ENCODE measurements at places on chromosomes 7 and 10.
A peak's percentile ranks its signal among the peaks of the same experiment; 100 is the strongest.

DNA sequence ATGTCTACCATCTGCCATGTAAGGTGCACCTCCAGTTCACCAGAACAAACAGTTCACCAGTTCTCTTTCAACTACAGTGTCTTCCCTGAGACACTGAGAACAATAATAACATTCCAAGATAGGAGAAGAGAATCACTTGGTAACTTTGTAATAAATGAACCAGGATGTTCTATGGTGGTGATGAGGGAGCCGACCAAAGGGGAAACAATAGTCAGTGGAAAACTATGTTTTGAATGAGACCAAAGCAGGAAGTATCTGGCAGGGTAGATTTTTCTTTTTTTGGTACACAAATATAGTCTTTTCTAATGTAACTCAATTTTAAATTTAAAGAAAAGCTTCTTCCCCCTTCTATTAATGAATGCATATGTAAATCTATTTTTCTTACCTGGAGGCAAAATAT lies 20.0 kb downstream of the HYAL4 start:
- peak; percentile 21 for DNase-seq

DNA sequence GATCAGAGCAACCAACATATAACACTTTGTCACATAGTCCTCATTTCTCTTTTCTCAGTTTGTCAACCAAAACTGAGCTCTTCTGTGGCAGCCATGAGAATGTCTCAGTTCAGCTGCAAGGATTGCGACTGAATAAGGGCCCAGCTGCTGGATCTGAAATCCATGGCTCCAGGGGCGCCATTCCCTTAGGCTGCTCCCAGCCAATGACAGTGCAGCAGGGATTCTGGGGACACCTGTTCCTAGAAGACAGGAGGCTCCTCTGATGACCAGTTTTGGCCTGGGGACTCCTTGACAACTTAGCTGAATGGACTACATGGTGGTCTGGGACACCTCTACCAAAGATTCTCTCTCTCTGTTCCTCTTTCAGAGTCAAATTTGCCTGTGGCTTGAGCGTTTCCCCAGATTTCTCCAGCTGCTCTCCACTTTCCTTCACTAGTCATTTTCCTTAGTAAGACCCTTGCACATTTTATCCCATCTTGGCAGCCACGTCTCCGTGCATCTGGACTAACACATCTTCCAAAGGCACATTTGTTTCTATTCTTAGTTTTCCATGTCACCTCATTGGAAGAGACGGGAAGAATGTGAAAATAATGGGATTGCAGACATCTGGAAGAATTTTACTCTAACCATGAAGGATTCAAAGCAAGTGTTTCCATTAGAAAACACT lies 28.1 kb upstream of the KIF5B start:
- no peak for DNase-seq

GRCh38 chr7:73338321-73338720 lies 10.4 kb downstream of the FKBP6 start:
- no peak for DNase-seq

GRCh38 chr10:3723766-3724165 lies 61.2 kb downstream of the KLF6 start:
- DNase-seq, result no peak

- peak; percentile 50 for DNase-seq
Observed at GRCh38 chr7:129493555-129493954, 8.8 kb upstream of the SMKR1 start.

DNA sequence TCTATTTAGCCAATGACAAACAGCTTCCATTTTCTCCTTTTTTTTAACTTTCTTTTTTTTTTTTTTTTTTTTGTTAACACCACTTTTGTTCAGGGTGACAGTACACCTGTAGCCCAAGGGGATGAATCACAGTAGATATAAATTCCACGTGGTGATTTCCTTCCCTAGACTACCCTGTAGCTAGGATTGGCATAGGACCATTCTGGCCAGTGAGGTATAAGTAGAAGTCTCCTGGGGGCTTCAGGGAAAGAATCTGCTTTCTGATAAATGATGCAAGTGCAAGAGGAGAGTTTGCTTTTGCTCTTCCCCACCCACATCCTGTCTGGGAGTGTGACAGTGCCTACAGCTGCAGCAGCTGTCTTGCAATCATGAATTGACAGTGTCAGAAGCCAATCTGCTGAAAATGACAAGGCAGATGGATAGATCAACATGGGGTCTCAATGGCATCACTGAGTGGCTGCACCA lies 63.2 kb upstream of the TOMM7 start:
- no peak for DNase-seq

DNA sequence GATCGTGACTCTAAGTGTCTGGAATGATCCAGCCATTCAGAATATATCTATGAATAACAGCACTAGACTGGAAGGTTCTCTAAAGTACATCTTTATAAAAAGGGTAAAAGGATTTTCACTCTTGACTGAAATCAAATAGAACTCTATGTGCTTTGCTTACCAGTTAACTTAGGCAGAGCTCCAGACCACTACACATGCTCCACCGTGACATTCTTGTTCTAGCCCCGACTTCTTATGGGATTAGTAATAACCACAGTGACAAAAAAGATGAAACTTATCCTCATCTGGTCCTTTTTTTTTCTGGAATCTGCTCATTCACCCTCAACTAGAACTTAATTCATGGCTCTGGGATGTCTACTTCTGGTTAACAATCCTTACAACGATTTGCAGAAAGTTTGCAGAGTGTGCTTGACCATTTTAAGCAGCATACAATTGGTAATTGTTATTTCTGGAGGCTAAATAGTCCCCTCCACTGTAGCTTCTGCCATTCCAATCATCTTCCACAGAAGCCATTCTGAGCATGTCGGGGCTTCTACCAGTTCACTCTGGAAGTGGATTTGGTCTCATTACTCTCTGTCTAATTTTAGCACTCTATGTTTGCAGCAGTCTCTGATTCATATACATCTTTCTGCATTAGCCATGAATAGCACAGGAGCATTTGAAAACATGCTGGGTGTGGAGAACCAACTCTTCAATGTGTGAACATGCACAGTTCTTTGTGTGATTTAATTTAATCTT lies 163.7 kb upstream of the CDC14C start:
- DNase-seq, result peak; percentile 18

DNA sequence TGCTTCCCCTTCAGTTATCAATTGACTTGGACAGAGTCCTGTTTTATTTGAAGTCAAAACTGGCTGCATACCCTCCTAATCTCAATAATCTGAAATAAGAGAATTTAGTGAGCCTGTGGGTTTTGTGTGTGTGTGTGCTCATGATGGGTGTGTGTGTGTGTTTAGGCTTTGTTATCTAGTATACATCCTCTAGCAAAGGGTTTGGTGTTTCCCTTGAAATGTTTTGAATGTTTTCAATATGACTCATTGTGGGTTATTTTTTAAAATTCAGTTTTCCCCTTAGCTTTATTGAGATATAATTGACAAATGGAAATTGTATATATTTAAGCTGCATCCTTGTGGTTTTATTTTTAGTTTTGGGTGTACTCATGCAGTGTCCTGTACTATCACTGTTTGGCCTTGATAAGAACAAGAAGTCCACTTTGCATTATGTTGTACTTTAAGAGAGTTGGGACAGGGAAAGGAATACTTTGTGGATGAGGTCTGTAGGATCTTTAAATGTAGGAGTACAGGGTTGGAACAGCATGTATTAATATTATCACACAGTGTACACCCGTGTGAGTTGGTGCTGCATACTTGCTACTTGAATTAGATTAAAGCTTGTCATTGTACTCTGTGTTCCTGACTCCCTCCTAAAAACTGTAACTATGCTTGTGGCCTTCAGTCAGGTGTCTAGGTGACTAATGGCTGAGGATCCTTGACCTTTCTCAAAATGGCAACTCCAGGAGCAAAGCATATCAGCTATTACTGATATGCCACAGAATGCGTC lies 58.3 kb downstream of the VCL start:
- peak; percentile 87 for DNase-seq

DNA sequence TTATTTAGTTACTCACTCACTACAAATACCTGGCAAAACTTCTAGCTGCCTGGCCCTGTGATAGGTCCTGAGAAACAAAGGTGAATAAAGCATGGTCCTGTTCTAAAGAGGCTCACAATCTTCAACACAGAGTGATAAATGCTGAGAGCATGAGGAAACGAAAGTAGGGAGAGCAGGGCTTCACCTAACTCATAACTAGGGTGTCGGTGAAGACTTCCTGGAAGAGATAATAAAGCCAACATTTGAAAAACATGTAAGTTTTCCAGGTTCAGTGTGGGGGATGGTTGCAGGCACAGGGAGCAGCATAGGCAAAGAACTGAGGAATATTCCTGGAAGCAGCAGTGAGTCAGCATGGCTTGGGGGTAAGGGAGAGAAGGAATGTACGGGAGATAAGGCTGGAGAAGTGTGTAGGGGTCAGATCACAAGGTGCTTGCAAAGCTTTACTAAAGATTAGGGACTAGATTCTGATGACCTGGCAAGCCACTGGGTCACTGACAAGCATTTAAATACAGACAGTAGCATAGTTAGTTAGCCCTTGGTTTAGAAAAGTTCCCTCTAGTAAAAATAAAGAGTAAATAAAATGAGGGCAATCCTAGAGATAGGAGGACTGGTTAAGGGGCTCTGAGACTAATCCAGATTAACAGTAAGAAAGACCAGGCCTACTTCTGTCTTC lies 5.1 kb downstream of the KEL start:
- DNase-seq, result no peak

DNA sequence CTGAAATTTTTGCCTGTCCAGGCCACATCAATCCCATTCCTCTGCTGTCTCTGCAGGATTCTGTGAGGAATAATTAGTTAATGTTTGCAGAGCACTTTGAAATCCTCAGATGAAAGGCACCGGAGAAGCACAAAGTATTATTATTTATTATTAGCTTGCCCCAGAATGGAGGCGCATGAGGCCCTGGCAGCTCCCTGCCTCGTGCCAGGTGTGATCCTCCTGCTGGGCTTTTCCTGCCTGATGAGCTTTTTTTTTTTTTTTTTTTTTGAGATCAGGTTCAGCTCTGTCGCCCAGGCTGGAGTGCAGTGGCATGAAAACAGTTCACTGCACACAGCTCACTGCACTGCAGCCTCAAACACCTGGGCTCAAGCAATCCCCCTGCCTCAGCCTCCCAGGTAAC lies 65.2 kb downstream of the TCF7L2 start:
- no peak for DNase-seq

- no peak for DNase-seq
Observed at GRCh38 chr10:72007246-72007892, 43.2 kb downstream of the CHST3 start.

GRCh38 chr7:67692425-67692824 lies 695.8 kb downstream of the TYW1 start:
- no peak for DNase-seq

- peak; percentile 82 for DNase-seq
Observed at GRCh38 chr10:72337039-72337629, 17.6 kb downstream of the DNAJB12 start.

DNA sequence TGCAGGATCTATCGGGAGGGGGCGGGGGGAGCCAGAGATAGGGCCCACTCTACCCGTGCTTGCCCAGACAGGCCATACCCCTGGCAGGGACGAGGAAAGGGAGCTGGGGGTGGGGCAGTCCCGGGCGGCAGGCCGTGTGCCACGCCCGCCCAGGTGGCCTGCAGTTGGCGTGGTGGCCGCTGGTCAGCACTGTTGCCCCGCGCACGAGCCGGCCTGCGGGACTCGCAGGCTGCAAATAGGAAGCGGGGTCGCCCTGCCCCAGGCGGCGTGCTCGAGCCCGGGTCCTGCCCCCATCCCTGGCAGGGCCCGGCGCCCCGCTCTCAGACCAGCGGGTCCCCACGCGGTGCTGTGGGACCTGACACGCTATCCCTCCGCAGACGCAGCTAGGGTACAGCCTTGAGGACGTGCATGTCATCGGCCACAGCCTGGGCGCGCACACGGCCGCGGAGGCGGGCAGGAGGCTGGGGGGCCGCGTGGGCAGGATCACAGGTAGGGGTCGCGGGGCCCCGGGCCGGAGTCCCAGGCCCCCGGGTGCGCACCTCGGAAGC lies 6.7 kb downstream of the PNLIPRP2 start:
- peak; percentile 1 for DNase-seq

DNA sequence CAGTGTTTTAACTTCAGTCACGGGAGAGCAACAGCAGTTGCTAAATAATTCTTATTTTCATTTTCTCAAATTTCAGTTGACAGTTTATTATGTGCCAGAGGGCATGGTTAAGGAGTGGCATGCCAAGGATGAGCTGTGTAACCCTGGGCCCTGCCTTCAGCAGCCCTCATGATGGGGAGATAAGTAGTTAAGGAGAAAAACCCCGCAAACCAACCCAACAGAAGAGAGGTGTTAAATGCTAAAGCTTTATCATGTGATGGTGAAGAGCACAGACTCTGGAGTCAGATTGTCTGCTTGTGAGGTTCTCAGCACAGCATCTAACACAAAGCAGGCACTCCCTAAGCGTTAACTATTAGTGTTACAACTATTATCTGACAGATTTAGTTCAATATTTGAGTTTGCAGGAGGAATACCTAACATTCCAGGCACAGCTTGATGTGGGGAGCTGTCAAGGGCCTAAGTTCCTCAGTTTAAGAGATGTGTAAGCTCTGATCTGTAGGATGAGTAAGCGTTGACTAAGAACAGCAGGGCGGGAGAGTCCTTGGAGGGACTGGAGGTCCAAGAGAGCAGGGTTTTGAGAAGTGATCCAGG lies 29.6 kb downstream of the STAM start:
- DNase-seq, result peak; percentile 98

DNA sequence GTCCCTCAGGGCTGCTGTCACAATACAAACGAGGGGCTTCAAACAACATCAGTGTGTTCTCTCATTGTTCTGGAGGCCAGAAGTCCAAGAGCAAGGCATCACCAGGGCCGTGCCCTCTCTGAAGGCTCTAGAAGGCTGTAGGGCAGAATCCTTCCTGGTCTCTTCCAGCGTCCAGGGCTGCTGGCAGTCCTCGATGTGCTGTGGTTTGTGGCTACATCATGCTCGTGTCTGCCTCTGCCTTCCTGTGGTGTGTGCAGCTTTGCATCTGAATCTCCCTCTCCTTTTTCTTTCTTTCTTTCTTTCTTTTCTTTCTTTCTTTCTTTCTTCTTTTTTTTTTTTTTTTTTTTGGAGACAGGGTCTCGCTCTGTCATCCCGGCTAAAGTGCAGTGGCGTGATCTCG lies 103.5 kb downstream of the INSYN2A start:
- DNase-seq, result no peak

DNA sequence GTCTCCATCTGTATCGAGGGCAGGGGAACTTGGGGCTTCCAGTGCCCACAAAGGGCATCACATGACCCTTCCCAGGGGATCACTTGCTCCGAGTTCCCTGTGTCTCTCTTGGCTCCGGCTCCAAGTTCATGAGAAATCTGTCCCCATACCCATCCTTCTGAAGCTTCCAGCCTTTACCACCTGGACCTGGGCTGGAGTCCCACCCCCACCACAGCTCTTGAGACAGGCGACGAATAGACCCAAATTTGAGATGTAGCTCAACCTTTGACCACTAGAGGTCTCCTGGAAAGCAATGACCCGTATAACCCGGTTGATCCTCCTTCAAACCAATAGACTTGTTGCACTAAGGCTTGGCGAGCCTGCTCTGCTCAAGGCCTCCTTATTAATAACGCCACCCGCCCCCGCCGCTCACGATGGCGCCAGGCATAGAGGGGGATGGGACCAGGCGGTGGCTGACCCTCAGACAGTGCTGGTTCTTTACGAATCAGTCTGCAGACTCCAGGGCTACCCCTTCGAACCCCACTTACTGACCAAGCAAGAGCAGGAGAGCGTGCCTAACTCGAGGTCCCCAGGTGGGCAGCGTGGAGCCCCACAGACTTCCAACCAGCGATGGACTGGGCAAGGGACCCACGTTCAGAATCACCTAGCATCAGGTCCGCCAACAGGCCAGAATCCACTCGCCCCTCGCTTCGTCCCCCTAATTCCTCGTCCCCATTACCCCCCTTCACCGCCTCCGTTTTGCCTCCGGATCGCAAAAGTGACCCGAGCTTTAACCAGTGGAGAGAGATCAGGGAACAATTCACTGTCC lies 4.4 kb upstream of the ARID5B start:
- peak; percentile 82 for DNase-seq
